HS-27A (cell line): ENCODE measurements at places on chromosomes 6 and 20.

DNA sequence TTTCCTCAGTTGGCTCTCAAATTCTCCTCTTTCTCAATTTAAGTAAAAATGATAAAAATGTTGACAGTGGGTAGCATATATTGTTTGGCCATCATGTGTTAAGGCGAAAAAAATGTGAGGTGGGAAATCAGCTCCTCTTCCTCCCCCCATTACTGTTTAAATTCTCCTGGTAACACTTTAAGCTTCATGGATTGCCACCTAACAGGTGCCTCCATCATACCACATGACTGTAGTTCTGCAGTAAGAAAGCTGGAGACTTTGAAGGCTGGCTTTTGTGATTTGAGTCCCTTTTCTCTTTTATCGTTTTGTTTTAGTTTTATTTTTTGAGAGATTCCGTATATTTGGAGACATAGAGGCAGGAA lies 1.2 kb downstream of the ZFAND3 start:
- DNase-seq: no peak

- no peak for DNase-seq
Observed at GRCh38 chr20:44019638-44020335, 105.1 kb downstream of the TOX2 start.

- DNase-seq: no peak
Observed at GRCh38 chr6:147311218-147311617, 107.0 kb downstream of the STXBP5 start.

DNA sequence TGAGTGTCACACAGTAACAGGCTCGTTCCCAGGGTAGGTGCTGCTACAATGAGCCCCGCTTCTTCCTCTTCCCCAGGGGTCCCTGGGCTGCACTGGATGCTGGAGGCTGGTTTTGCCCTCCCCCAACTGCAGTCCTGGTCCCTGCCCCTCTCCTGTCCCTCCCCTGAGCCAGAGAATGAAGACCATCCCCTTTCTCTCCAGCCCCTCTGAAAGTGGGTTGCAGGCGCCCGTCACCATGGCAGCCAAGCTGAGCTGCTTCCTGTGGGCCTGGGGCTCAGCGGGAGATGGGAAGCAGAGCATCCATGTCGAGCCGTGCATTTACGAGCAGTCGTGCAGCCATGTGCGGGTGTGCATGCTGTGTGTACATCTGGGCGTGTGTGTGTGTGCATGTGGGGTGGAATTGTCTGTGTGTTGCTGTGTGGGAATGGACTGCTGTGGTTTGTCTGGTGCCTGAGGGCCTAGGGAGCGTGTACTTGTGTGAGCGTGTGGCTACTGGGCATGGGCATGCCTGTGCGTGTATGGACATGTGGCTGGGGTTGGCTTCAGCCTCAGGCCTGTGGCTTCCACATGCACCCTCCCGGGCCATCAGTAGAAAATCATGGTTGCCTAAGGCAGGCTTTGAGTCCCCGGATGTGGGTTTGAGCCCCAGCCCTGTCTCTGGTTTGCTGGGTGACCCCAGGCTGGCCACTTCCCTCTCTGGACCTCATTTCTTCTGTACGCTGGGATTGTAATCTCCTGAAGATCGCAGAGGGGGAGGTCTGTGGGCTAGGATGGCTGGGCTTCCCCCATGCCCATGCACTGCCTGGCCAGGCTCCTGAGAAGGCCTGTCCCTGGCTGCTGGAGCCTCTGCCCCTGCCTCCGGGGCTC lies 48.8 kb downstream of the SRC start:
- DNase-seq: no peak

DNA sequence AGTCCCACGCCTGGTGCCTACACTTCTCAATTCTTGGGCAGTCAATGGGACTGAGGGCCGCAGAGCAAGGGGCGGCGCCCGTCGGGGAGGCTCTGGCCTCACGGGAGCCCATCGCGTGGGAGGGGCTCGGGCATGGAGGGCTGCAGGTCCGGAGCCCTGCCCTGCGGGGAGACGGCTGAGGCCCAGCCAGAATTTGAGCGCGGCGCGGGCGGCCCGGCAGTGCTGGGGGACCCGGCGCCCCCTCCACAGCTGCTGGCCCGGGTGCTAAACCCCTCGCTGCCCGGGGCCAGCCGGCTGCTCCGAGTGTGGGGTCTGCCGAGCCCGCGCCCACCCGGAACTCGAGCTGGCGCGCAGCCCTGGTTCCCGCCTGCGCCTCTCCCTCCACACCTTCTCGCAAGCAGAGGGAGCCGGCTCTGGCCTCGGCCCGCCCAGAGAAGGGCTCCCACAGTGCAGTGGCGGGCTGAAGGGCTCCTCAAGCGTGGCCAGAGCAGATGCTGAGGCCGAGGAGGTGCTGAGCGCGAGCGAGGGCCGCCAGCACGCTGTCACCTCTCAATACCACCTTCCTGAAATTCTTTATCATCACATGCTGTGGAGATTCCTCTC lies 58.5 kb downstream of the BAK1 start:
- DNase-seq: no peak

DNA sequence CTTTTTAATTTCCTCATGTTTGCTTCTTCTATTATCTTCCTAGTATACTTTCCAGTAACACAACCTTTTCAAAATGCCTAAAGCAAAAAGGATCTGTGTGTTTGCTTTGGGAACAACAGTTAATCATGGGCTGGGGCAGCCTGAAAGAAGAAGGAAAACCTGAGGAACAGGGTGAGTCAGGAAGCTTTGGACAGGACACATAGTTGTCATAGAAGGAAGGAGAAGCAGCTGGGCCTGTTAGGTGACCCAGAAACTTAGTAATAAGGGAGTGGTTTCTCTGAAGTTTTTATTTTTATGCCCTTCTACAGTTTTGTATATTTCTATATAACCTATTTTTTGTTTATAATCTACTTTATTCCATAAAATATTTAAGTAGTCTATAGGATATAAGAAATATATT lies 61.4 kb downstream of the CD24 start:
- no peak for DNase-seq

DNA sequence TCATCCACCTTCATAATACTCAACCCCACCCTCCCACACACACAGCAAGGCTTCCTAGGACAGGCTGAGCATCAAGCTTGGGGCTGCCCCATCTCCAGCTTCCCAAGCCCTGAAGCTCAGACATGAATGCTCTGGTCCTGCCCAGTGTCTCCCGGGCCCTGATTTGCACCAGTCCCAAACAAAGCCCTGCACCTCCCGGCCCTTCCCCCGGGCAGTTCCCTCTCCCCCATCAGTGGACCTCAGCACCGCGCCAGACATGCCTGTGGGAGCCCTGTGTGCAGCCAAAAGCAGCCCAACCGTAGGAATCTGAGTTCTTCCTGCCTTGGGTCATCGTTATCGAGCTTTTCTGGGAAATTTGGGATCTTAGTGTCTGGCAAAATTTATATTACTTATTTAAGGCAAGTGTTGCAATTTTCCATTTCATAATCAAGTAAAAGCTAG lies 63.5 kb downstream of the THBS2 start:
- no peak for DNase-seq
